HEK293T (cell line): ENCODE measurements at places on chromosomes 7 and 10.

DNA sequence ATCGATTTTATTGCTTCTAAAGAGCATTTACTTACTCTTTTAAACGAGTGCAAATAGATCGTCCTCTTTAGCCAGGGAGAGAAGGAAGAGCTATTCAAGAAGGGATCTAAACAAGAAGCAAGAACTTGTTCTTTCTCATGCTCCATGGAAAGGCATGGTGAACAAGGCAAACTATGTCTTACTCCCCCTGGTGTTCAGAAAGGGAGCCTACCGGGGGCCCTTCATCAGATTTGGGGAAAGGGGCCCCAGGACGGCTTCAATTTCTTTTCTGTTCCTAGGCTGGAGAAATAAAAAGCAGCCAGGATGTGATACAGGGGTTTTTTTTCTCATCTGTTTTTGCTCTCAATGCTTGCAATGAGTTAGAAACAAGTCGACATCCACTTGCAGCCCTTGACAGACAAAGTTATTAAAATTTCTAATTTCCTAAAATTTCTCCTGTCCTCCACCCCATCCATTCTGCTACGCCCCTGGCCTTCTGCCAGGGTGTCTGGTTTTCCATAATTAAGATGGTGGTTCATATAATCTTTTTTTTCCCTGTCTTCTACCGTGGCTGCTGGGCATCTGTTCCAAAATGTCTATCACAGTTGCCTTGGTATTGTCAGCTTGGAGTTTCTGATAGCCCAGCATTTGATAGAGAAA lies 214.4 kb downstream of the CREB5 start:
- DNase-seq, result peak; percentile 61

DNA sequence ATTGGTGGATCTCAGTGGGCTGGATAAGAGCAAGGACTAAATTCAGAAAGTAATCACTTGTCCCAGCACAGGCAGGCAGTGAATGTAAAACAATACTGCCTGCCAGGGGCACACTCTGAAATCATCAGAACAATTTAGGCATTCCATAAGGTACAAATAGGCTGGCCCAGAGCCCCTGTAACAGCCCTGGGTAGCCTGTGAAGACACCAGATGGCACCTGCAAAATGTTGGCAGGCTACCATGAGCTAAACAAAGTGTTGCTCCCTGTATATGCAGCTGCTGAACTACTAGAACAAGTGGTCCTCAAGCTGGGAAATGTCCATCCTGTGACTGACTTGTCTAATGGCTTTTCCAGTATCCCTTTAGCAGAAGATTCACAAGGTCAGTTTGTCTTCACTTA lies 3.0 kb upstream of the PRSS37 start:
- no peak for DNase-seq

DNA sequence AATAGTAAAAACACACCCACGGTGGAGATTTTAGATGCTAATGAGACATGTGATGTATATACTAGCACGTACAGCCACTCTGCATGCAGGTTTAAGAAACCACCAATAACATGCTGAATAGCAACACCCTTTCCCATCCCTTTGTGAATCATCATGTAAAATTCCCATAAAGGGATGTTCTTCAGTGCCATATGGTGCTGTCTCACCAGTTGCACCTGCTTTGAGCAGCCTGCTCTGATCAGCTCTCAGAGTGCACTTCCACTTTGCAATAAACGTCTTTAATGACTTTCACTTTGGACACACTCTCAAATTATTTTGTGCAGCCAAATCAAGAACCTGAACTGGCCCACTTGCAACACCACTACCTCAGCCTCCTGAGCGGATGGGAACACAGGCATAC lies 615.0 kb downstream of the ANKRD7 start:
- no peak for DNase-seq

DNA sequence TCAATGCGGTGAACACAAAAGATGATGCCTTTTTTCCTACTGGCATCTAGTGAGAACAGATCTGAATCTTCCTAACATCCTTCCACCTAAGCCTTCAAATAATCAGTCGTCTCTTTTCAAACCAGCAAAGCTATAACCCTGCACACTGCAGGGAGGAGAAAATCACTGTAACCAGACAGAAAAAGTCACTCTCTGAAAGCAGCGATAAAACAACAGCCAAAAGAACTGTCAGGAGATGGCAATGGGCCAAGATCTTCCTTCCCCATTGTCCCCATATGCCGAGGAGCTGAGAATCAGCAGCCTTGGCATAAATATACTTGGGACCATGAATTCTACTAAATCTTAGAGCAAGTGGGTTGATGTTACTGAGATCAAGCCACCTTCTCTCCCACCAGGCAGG lies 13.1 kb downstream of the FZD9 start:
- DNase-seq, result no peak

DNA sequence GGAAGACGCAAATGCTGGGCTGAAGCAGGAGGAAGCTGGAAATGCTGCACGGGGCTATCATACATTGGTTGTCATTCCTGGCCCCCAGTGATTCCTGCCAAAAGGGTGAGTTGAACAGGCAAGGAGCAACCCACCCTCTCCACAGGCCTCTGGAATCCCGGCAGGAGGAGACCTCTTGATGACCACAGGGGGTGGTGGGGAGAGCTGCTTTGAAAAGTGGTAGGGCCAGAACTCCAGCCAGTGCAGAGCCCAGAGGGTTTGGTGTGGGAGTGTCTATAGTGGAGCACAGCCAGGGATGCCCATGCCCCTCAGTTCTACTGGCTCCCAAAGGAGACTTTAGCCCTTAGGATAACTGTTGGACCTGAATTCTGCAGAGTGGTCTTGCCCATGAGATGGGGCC lies 89.2 kb downstream of the SAMD9 start:
- no peak for DNase-seq

- DNase-seq, result no peak
Measured at GRCh38 chr7:2932402-2933251, 88.5 kb upstream of the GNA12 start.

DNA sequence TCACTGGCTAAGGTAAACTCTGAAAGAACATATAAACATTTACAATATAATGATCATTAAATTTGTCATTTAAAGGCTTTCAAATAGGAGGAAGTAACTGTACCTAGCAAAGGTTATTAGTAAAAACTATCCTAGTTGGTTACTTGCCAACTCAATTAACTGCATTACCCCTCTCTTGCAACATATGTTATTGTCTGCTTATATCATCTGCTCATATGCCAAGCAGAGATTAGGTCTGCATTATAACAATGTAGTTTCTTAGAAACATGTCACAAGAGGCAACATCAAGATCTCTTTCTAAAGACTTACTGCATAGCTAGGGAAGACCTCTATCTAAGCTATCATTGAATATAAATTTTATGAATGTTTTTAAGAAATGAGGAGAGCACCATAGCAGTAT lies 132.5 kb downstream of the RELN start:
- DNase-seq, result no peak

GRCh38 chr10:104099269-104099668 lies 13.6 kb upstream of the COL17A1 start:
- DNase-seq, result no peak

DNA sequence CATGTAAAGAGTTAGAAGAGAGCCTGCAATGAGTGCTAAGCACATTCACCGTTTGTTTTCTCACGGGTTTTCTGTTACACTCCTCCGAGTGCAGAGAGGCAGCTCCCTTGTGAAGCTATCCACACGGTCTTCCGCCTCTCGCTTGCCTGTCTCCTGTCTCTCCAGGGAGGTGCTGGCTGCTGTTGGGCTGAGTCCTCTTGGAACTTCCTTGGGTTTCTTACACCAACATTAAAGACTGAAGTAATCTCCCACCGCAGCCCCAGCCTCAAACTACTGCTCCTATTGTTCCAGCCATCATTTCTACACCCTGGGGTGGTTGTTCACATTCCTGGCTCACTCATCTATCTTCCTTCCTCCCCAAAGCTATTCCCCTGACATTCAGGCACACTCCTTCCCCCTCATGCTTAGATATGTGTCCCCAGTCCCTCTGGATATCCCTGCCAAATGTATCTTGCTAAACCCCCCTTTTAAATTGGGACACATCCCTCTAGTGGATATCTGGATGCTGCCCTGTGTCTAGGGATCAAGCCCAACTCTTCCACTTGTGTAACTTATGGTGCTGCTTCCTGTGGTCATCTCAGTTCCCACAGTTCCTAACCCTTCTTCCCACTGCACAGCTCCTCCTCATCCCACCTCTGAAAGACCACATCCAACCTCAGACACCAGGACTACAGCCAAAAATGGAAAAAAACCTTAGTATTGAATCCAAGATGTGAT lies 14.1 kb downstream of the ESYT2 start:
- DNase-seq, result no peak

DNA sequence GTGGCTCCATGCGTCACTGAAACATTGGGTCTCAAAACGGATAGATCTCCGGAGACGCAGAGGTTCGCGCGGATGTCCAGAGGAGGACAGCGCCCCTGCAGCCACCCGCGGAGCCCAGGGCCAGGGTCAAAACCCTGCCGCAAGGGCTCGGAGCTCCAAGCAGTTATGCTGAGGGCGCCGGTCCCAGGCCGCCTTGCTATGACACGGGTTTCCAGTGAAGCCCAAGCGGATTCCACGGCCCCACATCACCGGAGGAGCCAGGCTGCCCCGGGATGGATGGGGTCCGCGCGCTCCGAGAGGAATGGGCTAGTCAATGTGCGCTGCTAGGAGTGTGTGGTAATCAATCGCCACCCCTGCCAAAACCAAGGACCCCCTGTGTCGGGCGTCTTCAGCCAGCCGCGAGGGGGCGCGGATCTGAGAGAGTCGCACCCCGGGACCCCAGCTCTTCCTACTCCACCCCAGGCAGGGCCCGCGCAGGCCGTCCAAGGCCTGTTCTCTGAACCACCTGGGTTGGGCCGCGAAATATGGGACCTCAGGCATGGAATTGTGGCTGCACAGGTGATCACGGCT lies 5.6 kb upstream of the EMX2 start:
- no peak for DNase-seq
